ENCODE measurements at places on chromosomes 1 and 21.

GRCh38 chr21:44939532-44940115 is at the start of gene SLX9:
SLX9 (plus strand) TSS chr21:44940029; CDS start chr21:44940058, 29 bp downstream.
- peak; percentile 74 for DNase-seq

GRCh38 chr1:209490013-209490412 is 93.5 kb upstream of the CAMK1G start:
- DNase-seq, result no peak

GRCh38 chr1:9455487-9456234 is 83.6 kb upstream of the SLC25A33 start:
- peak; percentile 39 for DNase-seq

- no peak for DNase-seq
These were observed 59.5 kb downstream of the CNIH3 start for GRCh38 chr1:224675590-224675989.

- DNase-seq, result no peak
These were observed 154.8 kb upstream of the CHODL start for GRCh38 chr21:18089786-18090185.

DNA sequence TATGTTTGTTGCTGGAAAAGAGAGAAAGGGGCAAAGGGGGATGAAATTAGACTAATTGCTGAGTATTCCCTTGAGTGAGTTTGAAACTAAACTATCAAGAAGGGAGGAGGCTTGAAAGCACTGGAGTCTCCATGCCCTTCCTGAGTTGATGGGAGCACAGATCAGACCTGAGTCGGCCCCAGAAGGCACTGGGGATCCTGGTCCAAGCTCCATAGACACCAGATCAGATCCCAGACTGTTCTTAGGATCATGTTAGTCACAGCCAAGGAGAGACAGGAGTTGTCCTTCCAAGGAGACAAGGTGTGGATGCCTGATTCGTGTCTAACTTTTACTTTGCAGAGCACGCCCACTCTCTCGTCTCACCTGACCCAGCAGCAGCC is 152.3 kb downstream of the NR5A2 start:
- DNase-seq, result no peak

GRCh38 chr1:198955085-198955484 is 316.2 kb downstream of the PTPRC start:
- DNase-seq, result no peak

GRCh38 chr1:96808191-96808590 is 86.6 kb downstream of the PTBP2 start:
- no peak for DNase-seq

GRCh38 chr21:29105218-29105617 is 25.2 kb upstream of the MAP3K7CL start:
- DNase-seq, result no peak

GRCh38 chr1:90722874-90723589 is 5.9 kb upstream of the BARHL2 start:
- DNase-seq, result no peak

- no peak for DNase-seq
These were observed 36.5 kb upstream of the KIF21B start for GRCh38 chr1:201059871-201060555.

GRCh38 chr21:26715878-26716506 is 129.2 kb downstream of the ADAMTS1 start:
- DNase-seq, result peak; percentile 31

GRCh38 chr1:23555986-23556634 is 3.2 kb downstream of the ID3 start:
- DNase-seq, result peak; percentile 41

- DNase-seq, result no peak
These were observed 977.9 kb downstream of the BRINP3 start for GRCh38 chr1:189499736-189500135.

- DNase-seq, result no peak
These were observed 229.3 kb downstream of the USH2A start for GRCh38 chr1:216193839-216194443.

GRCh38 chr1:30692201-30692947 is 31.0 kb downstream of the MATN1 start:
- no peak for DNase-seq

- DNase-seq, result peak; percentile 49
These were observed 12.4 kb upstream of the SLC19A1 start for GRCh38 chr21:45554477-45555175.

DNA sequence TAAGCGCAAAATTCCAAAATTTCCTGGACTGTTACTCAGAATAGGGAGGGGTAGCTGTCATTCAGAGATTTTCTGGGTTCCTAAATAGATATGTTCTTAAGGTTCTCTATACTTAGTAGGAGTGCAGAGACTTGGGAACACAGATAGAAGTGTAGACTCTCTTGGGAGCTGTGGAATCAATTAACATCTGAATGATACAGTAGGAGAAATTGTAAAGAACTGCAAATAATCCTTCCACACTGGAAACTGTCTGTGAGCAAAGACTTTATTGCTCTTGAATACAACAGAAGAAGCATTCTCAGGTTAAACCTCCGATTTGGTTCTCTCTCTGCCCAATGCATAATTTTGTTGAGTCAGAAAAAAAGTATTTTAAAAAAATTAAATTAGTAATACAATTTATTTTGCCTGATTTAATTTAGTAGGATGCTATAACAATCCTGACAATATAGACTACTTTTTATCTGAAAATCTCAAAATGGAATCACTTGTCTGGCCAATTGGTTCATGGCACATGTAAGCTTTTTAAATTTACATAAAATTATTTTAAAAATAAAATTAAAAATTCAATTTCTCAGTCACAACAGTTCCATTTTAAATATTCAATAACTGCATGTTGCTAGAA is 1754.3 kb downstream of the PLA2G4A start:
- no peak for DNase-seq

- no peak for DNase-seq
These were observed 5.6 kb downstream of the TMEM51 start for GRCh38 chr1:15159166-15159555.

DNA sequence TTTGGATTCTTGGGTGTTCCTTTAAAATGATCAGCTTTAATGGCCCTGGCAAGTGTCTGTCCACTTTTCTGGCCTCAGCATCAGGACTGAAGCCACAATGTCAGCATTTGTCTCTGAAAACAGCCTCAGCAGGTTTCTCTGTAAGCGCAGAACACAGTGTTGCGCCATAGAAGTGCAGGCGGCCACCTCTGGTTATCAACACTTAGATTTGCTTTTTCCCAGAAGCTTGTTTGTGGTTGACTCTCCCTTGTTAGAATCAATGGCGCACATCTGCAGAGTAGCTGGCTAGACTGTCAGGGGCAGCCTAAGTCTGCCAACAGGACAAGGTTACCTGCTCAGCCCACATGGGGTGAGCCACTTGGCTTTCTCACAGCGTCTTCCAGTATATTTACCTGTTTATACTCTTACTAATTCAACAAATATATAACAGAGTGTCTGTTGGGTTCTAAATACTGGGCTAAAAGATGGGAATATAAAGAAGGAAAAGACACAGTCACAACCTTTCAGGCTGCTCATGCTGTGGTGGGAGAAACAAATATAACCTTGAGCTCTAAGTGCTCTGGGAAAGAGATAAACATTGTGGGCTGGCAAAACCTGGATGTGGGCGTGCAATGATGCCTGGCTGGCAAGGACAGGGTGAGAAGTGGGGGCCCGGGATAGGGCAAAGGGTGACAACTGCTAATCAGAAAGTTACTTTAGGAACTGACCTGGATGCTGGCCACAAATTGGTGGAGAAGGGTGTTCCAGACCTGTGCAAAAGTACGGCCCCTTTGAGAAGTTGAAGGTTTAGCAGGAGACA is 149.3 kb upstream of the KIAA0040 start:
- DNase-seq, result no peak

- peak; percentile 7 for DNase-seq
These were observed 715.0 kb upstream of the ADAMTS5 start for GRCh38 chr21:27681841-27682240.

GRCh38 chr1:208939537-208940085 is 643.9 kb upstream of the CAMK1G start:
- DNase-seq, result no peak

GRCh38 chr21:35220301-35220700 is 171.2 kb upstream of the RUNX1 start:
- peak; percentile 16 for DNase-seq
